CD8-positive, alpha-beta T cell (primary cell): ENCODE measurements at places on chromosomes 7 and 10.

DNA sequence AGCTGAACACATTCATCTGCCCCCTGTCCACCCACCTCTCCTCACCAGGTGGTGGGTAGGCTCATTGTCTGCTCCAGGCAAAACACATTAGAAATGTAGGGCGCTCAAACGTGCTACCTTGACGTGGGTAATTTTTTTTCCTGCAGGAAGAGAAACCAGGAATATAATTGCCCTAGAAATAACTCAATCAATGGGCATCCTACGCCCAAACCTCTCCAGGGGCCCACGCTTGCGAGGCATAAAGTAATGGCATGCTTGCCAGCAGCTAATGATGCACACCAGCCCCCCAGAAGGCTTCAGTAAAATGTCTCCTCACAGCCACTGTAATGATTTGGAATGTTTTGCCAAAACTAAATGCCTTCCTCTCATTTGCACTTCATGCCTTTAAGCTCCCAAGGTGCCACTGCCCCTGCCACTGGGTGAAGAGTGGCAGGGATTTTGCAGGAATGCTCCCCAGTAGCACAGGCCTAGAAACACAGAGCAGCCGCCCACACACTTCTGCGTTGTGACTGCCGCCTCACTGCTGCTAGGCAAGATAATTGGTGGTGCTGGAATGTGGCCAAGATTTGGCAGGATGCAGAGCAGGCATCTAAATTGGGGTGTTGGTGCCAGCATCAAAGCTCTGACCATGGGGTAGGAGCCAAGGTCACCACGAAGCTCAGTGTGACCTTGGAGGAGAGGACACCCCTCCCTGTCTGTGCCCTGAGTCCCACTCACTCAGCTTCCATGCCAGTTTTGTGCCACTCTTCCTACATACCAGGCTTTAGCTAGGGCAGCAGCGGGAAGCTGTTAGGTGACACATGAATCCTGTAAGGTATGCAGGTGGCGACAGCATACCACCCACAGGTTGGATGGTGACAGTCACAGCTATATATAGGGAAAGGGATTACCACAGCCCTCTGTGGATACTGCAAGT, 48.7 kb upstream of the PPP1R3C start:
- DNase-seq: no peak

DNA sequence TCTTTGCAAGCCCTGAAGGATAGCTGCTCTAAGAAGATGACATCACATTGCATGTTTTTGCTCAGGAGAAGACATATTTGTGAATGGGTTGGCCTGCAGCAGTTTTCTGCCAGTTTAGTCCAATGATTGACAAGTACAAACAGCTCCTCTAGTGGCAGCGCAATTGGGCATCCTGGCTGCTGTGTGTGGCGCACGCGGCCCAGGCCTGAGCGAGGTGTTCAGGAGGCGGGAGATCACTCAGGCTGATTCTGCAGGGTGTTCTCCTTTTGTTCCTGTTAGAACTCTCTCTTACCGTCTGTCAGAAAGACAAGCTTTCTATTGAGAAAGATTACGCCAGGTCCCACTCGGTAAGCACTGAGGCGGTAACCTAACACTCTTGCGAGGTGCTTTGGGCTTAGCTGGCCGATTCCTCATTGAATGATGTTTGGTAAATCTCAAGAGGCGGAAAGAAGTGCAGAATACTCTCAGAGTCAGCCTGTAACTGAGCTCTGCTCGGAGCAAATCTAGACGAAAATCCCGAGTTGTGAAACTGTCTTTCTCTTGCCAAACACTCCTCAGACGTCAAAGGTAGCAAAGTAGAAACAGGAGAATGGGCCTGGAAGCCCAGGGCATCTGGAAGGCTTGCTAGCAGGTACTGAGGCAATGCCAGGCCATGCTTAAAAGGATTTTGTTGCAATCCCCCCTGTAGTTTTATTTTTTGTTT, 219.2 kb upstream of the BMPER start:
- DNase-seq: no peak

- no peak for DNase-seq
Measured at GRCh38 chr7:5636446-5636835, 145.0 kb downstream of the RNF216 start.

DNA sequence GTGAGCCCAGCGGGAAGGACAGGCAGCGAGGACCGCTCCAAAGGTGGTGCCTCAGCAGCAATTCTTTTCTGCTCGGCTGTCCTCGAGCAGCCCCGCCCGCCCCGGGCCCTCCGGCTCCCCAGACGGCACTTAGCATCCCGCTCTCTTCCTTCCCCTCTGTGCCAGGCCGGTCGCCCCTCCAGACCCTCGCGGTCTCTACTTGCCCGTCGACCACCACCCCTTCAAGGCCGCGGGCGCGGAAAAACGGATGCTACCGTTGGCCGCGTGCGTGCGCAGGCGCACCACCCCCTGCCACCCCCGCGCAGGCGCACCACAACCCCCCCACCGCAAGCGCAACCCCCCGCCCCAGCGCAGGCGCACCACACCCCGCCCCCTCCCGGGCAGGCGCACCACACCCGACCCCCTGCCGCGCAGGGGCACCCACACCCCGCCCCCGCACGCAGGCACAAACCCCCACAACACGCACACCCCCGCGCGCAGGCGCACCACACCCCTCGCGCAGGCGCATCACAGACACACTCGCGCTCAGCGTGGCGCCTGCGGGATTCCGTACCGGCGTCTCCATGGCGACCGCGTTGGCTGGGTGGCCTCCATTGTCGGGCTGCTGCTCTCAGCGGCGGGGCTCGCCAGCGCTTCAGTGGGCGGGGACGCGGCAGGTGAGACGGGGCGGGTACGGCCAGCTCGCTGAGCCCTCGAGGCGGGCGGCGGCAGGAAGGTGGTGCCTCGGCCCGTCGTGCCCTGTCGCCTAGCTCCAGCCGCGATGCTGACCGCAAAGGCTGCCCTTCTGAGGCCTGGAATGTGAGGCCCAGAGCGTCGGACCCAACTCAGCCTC, at the start of gene LRRC27:
Gene LRRC27, plus strand, starts transcription at position 593 of the 832 bp plus-strand sequence. CDS start 1,332 bp downstream, outside the sequence.
- DNase-seq: peak; percentile 100

DNA sequence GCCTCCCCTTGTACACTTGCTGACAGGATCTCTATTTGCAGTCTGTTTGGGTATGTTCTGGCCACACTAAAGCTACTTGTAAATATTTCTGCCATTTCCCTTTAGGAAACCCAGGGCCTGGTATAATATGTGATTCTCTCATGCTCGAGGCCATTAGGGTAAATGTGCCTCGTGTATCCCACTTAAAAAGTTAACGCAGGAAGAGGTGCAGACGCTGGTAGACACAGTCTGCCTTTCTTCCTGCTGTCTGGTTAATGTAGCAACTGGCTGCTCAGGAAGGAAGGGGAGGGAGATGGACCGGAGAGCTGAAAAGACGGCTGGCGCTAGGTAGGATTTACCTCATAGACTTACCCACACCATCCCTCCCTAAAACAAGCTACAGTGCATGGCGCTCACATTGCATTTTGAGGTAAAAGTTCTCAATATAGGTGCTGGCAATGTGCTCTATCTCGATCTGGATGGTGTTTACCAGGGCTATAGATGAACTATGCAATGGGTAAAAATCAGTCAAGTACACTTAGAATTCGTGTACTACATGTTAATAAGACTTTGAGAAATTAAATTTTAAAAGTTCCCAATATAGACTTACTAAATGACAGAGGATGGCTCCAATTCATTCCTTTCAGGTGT, 125.9 kb downstream of the JAZF1 start:
- DNase-seq: no peak

DNA sequence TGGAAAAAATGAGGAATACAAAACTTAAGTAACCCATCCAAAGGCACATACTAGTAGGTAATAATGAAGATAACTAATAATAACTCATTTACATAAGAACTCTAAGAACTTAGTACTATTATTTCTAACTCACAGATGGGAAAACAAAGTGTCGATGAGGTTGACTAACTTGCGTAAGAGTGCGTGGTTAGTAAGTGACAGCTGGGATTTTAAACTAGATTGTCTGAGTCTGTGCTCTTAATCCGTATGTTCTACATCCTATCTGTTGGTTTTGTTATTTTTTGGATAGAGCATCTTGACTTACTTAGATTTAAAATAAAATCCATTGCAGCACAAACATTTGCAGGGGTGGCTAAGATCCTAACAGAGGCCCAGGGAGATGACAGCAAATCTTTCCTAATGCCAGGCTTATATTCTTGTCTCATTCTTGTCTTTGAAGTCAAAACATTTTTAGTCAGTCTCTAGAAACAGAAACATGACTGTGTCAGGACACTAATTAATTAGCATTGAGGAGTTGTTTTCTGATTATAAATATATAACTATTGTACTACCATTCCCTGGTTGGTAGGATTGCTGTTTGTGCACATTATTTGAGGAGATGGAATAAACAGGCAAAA, 11.7 kb downstream of the RPA3 start:
- DNase-seq: no peak

DNA sequence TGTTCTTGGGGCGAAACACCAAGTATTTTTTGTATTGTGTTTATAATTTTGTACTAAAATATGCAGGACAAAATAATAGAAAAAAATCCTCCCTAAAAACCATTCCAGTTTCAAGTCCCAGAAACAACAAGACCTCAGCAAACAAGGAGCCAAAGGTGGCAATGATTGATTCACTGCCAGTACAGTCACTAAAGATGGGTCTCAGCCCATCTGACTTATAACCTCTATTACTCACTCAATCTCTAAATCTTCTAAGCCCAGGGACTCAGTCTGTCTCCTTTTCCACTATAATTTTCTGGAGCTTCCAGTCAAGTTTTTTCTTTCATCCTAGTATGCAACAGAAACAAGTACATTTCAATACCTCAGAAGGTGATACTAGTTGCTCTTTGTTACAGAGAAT, 33.3 kb downstream of the SNX13 start:
- no peak for DNase-seq

- DNase-seq: no peak
Measured at GRCh38 chr7:135537453-135537852, 20.3 kb upstream of the NUP205 start.

DNA sequence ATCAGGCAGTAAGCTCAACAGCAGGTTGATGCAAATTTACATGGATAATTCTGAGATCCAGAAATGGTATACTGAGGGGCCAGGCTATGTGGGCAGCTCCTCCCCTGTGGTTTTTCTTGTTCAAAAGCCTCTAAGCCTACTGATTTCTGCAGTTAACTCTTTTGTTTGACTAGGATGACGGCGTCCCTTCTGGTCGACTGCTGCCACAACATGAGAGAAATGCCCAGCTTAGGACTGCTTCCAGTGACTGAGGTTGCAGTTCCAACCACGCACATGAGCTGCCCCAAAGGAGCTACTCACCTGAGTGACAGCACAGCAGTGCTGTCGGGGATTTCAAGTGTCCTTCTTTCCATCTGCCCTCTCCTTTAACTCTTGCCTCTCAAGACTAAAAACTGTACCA, 973.0 kb upstream of the GHITM start:
- no peak for DNase-seq

DNA sequence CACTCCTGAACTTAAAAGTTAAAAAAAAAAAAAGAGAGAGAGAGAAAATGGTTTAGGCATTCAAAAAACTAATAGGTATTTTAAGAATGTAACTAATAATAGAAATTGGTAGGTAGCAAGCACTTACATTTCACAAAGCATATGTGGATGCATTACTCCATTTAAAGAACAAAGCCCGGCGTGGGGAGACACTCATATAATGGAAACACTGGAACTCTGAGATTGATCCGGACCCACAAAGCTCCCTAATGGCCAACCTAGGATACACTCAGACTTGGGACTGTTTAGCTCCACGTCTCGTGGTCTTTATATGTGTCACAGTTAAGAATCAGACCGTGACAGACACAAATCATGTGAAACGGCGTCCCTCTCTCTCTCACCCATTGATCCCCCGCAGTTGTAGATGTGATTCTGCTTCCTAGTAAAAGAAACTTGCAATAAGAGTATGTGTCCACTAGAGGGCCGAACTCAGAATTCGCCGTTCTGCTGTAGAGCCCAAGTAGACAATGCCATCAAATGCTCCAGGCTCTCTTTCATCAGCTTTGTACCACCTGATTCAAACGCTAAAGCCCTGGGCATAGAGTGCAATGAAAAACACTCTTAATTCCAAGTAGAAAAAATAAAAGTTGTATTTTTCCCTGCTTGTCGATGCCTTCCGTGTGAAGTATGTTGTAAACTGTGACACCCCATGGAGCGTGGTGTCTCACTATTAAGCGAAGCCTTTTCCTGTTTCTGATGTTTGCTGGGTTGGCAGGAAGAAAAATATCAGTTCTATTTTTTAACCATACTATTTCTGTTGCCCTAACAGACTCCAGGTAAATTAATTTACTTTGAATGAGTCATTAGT, 429.0 kb upstream of the MTPN start:
- DNase-seq: peak; percentile 23

DNA sequence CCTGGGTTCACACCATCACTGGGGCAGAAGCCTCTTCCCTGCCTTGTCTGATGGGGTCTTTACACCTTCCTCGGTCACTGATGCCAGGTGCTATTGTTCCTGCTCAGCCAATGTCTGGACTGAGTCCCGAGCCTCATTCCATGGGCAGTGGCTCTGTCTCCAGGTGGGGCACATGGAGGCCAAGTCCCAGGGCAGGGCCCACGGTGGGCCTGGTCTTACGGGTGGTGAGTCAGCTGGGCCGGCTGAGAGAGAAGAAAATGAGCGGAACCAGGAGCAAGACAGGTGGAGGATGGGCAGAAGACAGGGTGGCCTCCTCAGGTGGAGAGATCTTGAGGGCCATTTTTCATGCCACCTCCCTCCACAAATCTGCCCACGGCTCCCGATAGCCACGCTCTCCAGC, 131.7 kb upstream of the FAM20C start:
- no peak for DNase-seq

DNA sequence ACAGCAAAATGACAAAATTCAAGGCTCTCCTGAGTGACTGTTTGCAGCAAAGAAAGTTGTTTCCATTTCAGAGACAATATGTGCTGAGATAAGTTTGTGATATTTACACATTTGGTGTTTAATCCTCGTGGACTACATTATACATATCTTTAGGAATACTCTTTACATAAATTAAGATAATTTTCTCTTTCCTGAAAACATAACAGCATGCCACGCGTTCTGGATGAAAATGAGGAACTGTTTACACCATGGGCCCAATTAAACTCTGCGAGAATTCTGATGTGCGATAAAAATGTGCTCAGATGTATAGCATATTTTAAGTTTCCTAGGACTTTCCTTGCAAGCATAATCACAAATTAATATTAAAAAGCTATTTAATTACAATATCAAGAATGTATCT, 26.4 kb downstream of the PTPRE start:
- DNase-seq: no peak

DNA sequence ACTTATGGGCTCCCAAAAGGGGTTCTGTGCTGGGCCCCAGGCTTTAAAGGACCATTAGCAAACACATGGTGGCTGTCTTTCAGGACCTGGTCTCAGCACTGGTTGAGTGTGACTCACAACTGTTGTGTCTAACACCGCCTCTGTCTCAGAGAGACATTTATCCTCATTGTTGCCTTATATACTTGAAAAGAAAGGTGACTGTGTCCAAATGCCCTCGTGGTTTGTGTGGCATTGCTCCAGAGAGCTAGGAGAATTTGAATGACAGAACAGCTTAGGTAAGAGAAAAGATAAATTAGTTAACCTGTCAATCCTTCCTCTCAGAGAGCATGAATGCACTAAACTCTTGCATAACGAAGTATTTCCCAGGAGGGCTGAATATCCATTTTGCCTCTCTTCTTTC, 14.5 kb upstream of the FAM13C start:
- DNase-seq: no peak

GRCh38 chr10:131676800-131677421, 223.9 kb upstream of the PPP2R2D start:
- no peak for DNase-seq

- no peak for DNase-seq
Measured at GRCh38 chr7:43700059-43700501, 29.2 kb downstream of the COA1 start.
